SIG-M5 (cell line): ENCODE measurements at places on chromosomes 3 and 15.

DNA sequence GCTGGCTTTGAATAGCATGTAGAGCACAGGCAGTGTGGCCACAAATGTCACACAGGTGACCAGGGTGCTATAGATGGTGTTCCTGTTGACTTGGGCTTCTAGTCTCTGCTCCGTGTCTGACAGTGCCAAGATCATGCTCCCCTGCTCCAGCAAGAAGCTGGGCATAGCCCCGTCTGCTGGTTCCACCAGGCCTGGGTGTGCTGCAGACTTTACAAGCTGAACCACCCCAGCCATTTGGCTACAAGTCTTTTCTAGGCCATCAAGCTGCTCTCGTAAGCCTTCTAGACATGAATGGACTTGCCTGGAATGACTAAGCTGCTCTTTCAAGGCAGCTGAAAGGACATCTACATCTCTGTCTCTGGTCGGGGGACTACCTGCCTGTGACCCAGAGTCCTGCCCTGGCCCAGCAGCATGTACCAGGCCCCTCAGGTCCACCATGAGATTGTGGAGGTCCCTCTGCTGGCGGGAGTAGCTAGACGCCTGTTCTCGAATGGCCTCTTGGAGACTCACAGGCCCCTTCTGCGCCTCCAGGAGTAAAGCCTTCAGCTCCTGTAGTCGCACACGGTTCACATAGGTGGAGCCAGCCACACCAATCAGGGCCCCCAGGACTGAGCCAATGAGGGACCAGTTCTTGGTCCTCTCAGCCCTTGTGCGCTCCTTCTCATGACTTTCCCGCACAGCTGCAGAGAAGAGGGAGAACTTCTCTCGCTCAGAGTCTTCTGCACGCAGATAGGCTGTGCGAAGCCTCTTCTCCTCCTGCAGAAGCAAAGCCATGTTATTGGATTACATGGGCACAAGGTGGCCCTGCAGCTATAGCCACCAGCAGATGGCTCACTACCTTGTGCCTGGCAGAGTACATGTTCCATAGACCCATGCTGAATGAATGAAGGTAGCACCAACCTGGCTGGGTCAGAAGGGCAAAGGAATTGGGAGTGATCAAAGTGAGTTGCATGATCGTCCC, 2.8 kb upstream of the PLXNB1 start:
- no peak for DNase-seq

DNA sequence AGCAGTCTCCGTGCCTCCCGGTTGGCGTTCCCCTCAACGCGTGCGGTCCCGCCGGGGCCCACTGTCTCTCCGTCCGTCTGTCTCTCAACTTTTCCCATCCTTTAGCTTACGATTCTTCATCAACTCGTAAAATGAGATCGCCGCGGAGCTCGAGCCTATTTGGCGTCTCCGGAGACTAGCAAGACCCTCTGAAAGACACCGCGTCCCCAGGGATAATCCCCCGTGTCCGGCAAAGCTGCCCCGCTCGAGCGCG, 3.4 kb downstream of the GATA2 start:
- no peak for DNase-seq

GRCh38 chr3:33030246-33030645, 66.7 kb downstream of the GLB1 start:
- DNase-seq: no peak

- no peak for DNase-seq
Measured at GRCh38 chr3:194586836-194587235, 46.4 kb downstream of the TMEM44 start.

GRCh38 chr15:57503051-57503702, 88.5 kb upstream of the MYZAP start:
- DNase-seq: no peak

DNA sequence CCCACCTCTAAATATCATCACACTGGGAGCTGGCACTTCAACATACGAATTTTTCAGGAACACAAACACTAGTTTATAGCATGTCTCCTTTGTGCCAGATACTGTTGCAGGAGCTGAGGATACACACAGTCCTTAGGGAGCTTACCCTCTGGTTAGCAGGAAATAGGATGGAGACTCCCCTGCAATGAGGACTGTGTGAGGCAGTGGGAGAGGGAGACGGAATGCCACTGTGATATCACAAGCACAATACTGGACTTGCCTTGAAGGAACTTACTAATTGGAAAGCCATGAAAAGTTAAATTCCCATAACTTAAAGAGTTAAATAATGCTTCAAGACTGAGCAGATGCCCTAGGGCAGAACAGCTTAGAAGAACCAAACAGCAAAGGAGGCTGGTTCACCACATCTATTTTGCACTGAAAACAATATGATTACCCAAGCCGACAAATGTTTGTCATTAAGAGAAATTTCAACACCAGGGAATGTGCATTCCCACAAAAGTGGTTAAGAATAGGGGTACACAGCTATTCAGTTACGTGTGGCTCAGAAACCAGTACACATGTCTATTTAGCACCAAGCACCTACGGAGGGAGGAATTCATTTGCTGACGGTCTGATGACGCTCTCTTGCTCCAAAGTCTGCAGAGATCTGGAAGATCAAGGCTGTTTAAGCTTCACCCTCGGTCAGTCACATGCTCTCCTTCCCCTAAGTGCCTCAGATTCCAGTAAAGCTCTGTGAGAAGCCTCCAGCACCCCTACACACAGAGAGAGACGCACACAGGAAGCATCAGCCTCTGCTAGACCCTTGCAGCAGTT, 5.2 kb downstream of the TBC1D2B start:
- DNase-seq: no peak

GRCh38 chr15:56797720-56798275, 64.5 kb upstream of the ZNF280D start:
- DNase-seq: no peak

DNA sequence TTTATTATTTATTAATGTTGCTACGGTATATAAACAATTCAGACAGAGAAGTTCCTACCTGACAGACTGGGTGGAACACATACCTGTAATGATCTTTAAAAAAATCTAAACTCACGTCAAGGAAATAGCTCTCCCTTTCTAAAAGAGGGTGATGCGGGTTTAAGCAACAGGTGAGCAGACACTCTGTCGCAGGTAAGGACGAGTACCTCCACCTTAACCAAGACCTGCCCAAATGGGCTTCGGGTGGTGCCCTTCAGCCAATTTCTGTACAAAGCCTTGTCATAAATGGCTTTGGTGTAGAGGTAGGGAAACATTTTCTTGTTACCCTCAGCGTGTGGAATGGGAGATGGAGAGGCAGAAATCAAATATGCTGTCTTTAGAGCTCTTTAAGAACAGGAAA, 67.0 kb downstream of the CHSY1 start:
- no peak for DNase-seq

DNA sequence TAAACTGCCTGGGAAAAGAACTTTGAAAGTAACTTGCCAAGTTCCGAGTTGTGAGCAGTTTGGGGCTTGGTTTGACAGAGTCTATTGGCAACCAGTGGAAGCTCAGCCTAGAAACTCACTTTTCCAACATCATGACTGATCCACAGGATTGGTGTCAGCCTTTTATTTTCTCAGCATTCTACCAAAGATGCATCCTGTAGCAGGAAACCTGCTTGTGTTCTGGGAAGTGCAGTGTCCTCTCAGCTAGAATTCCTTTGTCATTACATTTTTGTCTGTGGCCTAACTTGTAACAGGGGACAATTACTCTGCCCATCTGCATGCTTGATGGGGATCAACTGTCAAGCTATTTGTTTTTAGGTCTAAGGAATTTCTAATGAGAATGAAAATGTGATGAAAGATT, 116.7 kb upstream of the LMOD3 start:
- DNase-seq: no peak

DNA sequence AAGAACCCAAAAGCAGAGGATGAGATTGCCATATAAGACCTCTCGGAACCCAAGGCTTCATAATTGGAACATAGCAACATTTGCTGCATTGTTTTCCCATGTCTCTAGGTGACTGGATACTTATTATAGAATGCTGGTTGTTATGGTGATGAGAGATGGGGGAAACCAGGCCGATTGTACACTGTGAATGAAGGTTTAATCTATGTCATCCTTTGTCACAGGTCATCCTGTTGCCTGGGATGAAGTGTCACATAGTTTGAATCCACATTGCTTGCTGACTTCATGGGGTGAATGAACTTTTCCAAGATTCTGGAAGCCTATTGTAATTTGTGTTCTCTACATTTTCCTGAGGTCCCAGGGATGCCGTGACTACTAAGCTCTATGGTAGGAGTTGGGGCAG, 41.8 kb downstream of the CLEC3B start:
- no peak for DNase-seq

DNA sequence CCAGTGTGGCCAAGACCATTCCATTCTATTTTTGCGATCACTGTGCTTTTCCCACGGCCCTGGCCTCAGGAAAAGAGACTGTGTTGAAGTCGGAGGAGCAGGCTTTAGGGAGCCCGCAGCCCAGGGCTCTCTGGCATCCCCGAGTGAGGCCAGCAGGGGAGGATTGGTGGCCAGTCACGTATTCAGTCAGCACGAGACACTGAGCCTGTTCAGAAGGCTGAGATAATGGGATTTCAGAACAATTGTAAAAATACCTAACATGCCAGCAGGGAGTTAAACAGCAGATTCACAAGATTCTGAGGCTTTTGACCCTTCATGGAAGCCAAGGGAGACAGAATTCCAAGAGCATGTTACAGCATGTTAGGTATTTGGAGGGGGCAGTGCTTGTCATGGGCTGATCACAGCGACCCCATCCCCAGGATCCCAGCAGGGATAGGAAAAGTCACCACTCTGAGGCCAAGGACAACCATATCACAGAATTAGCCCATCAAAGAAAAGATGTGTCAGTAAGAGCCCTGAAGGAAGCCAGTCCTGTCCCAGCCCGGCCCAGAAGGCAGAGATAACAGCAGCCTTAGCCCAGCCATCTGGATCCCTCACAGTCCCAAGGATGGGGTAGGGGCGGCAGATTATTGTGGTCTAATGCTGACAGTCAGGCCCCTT, 40.6 kb downstream of the AMOTL2 start:
- no peak for DNase-seq

DNA sequence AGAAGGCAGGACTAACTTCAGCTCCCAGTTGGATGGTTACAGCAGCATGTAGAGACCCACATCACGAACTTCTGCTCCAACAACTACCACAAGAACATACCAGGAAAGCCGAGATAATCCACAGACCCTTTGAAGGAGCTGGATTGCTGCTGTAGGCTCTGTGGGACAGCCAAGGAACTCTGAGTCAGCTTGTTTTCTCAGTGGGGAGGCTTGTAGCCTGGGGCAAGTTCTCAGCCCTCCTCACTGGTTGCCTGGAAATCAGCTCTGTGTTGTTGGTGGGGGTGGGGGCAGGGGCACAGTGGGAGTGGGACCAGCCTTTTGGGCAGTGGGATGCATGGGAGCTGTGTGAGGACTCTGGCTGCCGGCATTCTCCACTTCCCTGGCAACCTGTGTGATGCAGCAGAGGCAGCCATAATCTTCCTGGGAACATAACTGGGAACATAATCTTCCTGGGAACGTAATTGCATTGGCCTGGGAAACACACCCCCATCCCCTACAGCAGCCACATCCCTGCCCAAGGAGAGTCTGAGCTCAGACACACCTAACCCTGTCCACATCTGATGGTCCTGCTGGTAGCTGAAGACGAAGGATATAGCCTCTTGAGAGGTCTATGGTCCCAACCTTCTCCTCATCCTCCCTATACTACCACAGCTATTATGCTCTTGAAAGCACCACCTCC, 153.1 kb downstream of the PEAK1 start:
- no peak for DNase-seq

GRCh38 chr3:153567556-153567955, 405.5 kb downstream of the RAP2B start:
- no peak for DNase-seq

DNA sequence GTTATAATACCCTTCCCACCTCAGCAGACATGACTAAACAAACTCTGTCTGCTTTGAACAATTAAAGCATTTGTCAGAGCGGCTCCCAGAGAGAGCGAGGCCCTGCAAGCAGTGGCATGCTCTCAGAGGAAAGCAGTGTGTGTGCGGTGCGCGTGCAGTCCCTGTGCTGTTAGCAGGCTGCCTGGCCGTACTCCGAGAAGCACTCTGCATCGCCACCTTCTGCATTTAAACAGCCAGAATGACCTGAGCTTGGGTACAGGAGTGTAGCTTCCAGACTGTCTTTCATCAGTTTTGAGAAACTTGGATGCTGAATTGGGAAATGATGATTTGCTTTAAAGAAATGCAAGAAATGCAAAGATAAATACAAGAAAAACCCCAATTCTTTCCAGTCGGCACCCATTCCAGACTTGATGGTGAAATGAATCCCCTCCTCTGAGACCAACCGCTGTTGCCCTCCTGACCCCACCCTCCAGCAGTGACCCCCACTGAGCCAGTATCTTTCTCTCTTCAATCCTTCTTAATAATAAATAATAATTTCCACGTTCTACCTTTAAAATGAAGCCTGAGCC, 113.5 kb downstream of the VGLL4 start:
- no peak for DNase-seq

GRCh38 chr3:198079771-198080520, 119.9 kb downstream of the LMLN start:
- DNase-seq: no peak

- no peak for DNase-seq
Measured at GRCh38 chr3:116971531-116971930, 262.0 kb downstream of the TUSC7 start.

GRCh38 chr3:32891365-32891764, 60.1 kb upstream of the CCR4 start:
- DNase-seq: no peak

DNA sequence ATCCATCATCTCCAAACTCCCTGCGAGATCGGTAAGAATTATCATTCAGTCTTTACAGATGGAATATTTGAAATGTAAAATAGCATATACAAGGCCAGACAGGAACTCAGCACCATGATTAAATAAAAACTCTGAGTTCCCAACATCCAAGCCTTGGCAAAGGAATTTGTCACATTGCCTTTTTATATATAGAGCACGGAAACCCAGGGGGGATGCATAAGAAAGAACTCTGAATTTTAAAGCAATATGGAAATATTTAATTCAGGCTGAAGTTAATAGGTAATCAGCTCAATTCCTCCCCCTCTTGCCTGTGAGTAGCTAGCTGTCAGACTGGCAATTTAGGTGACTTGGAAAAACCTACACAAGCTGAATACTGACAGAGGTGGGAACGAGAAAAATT, 217.9 kb upstream of the KCNMB2 start:
- no peak for DNase-seq

DNA sequence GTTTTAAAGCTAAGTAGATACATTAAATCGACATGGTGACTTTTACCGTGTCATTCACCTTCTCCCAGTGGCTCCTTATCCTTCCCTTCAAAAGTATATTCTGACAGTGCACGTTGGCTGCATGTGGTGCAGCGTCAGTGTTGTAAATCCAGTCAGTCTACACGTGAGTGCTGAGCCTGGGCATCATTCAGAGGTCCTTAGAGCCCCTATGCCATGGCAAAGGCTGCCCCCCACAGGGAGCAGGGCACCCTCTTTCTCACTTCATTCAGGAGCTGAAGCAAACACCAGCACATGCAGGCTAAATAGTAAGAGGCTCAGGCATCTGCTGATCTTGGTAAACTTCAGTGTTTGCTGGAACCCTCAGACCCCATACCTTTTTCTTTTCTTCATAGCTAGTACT, 43.3 kb downstream of the RASGRP1 start:
- no peak for DNase-seq

DNA sequence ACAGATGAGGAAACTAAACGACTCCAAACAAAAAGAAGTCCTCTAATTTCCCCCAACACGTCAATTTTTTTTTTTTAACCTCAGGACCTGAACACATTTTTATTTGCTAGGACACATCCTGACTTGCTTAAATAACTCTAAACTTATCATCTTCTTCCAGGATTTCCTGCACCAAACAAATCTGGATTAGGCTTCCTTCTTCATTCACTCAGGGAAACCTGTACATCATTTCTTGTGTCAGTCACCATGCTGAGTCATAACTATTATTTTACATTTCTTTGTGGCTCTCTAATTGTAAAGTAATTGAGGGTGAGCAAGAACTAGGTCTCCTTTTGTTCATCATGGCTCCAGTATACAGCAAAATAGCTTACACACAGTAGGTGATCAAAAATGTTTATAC, 433.4 kb upstream of the GBE1 start:
- DNase-seq: no peak
